ENCODE measurements at places on chromosomes 7 and 10.
A peak's percentile ranks its signal among the peaks of the same experiment; 100 is the strongest.

GRCh38 chr7:135467207-135467711 is 42.6 kb downstream of the CNOT4 start:
- DNase-seq, result no peak

- DNase-seq, result no peak
Measured at GRCh38 chr7:20267482-20267881, 50.3 kb upstream of the MACC1 start.

DNA sequence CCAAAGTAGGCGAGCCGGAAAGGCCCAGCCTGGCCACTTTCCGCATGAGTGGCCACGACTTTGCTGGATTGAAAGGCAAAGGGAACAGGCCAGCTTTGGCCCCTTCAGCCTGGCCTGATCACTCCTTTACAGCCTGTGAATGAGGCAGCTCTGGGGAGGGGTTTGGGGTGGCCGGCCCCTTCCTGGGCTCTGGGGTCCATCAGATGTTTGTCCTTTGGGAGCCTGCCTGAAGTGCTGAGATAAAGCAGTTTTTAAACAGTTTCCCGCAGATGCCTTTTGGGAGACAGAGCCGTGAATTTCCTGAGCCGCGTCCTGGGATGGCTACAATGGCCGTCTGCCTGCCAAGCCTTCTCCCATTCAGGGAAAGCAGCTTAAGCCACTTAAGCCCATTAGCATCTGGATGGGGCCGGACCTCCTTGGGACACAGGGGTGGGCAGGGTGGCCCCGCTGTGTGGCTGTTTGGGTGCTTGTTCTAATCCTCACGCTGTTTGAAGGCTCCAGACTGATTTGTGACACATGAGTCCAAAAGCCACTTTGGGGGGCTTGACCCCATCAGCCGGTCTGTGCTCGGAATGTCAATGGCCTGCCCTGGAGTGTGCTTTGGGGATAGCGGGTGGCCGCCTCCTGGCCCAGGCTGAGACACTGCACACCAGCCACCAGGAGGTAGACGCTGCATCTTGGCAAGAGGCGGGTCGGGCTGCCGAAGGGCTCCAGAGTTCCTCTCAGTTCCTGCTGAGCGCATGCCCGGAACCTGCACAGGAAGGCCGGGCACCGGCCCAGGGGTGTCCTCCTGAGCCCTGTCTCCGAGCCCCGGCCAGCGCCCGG is 38.9 kb downstream of the NKX6-2 start:
- peak; percentile 74 for DNase-seq

DNA sequence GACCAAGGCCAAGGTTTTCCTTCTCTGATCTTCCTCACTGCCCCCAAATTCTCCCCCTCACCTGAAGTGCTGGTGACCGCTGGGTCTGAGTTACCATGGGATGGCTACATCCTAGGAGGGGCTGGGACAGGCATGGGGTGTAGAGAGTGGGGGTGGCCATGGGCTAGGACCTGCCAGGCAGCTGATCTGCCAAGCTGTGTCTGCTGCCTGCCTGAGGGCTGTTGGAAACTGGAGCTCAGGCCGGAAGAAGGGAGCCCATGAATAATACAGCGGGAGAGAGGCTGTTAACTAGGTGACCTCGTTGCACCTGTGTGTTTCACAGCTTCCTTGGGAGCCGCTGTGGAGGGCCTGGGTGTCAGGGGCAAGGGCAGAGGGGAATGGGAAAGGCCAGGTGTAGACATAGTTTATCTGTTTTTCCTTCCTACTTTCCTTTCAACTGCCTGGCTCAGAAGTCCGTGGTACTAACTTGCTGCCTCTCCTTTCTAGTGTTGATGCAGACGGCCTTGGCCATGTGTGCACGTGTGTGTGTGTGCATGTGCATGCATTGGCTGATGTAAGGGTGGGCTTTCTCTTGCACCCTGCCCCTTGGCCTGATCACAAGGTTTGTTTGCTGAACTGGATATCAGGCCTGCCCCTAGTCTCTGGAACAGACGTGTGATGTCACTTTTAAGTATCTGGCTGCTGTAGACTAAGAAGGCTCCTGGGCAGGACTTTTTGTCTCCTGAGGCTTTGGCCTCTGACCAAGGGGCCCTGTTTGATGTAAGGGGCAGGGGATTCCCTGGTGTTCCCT is 11.9 kb downstream of the CDH23 start:
- DNase-seq, result no peak

DNA sequence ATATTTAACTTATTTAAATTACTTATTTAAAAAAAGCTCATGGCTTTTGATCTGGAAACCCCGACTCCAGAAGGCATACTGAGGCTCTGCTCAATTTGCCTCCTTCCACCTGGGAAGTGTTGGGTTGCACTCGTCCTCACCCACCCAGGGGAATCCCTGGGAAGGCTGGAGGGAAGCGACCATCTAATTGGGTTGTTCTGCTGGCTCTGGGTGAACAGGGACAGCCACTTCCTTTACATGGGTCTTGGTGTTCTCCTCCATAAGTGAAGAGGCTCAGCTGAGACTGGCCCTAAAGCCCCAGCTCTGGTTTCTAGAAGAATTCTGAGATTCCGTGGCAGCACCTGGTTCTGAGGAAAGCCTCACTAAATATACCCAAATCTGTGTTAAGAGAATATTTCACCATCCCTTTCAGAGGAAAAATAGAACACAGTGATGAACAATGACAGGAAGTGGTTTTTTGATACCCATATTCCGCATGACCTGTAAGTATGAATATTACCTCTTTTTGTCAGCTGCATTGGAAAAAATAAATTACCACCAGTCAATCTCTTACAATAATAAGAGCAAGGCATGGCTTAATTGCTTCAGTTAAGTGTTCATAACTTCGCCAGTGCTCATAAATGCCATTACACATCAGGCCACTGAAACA is 131.1 kb upstream of the SHH start:
- no peak for DNase-seq

DNA sequence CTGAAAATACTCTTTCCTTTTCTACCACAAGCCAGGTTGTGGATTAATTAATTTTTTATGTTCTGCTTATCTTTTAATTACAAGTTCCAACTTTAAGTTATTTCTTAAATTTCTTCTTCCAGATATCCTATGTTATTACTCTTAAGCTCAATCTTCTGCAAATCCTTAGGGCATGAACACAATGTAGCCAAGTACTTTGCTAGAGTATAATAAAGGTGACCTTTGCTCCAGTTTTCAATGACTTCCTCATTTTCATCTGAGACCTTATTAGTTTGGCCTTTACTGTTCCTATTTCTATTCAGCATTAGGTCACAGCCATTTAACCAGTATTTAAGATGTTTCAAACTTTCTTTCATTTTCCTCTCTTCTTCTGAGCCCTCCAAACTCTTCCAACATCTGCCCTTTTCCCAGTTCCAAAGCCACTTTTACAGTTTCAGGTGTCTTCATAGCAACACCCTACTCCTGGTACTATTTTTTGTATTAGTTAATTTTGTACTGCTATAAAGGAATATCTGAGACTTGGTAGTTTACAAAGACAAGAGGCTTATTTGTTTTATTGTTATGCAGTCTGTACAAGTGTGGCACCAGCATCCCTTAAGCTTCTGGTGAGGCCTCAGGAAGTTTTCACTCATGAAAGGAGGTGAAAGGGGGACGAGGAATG is 886.2 kb upstream of the GHITM start:
- no peak for DNase-seq

GRCh38 chr10:104447906-104448305 is 94.3 kb downstream of the CFAP58 start:
- no peak for DNase-seq

DNA sequence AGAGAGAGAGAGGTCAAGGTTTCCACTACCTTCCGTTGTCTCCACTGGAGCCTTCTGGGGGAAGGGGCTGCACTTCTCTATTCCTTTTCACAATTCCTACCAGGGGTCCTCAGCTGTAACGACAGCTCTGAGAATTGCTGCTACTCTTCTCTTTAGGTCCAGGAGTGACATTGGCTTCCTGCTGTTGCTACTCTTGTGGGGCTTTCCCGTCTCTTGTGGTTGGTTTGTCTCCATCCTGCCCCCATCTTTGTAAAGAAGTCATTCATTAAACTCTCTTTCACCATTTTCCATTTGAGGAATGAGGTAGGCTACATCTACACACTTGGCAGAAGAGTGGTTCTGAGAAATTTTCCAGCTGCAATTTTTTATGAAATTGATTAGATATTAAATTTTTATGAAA is 238.8 kb upstream of the LYZL1 start:
- no peak for DNase-seq

GRCh38 chr7:86643561-86644281 is at the start of gene GRM3:
TSS of gene GRM3 (plus strand) at chr7:86643909. CDS start at chr7:86765146, 121,237 bp downstream.
- no peak for DNase-seq

- DNase-seq, result peak; percentile 27
Measured at GRCh38 chr10:22816298-22816653, 101.9 kb upstream of the PIP4K2A start.

- no peak for DNase-seq
Measured at GRCh38 chr10:26474026-26474425, 35.9 kb downstream of the APBB1IP start.

GRCh38 chr10:101090597-101090996 is 28.8 kb downstream of the KAZALD1 start:
- DNase-seq, result no peak

DNA sequence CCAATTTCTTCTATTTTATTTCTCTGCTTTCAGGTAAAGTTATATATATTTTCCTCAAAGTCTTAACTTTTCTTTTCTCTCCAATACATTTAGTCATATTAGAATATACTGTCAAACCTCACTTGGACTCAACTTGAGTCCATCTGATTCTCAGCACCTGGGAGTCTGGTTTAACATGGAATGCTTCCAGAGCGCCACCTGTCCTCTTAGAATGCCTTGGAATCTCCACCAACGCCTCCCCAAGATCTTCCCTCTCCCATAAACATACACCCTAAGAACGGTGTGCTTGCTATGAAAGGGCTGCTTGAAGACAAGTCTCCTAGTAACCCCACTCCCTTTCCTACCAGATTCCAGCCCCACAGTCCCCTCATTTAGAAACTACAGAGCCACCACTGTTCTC is 229.1 kb upstream of the MKLN1 start:
- DNase-seq, result no peak

DNA sequence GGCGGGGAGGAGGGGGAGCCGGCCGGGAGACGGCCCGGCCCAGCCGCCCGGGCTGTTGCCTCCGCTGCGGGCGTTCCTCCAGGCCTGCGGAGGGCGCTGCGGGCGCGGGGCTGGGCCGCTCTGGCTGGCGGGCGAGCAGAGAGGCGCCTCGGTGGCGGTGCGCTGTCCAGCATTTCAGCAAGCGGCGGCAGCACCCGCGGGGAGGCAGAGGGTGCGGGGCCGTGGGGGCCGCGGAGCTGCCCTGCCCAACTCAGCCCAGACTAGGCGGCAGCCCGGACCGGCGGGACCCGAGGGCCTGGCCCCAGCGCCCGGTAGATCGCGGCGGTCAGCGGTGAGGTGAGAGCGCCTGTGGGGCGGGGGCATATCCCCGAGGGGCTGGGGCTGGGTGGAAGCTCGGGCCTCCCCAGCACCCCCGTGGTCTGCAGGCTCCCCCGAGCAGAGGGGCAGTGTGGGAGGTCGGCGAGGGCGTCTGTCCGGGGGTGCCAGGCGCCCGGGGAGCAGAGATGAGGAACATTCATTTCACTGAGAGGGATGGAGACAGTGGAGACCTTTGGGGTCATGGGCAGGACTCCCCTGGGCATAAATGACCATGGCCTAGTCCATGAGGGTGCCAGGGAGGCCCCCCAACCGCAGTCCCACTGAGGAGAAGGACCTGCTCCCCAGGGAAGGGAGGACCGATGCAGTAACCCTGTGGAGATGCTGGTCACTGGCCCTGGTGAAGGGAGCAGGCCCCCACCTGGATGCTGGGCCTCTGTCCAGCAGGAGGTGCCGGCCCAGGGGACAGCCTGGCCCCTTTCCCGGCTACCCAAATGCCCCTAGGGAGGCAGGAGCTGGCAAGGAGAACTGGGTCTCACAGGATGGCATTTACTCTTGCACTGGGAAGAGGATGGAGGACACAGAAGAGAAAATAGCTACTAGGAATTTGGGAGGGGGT is at the start of gene SRRM3:
SRRM3 (plus strand) TSS at position 165 of the 934 bp plus-strand sequence. CDS start 33,171 bp downstream, outside the sequence.
- peak; percentile 86 for DNase-seq

All from SJCRH30 (cell line).